ENCODE measurements at places on chromosomes 11 and 22.

DNA sequence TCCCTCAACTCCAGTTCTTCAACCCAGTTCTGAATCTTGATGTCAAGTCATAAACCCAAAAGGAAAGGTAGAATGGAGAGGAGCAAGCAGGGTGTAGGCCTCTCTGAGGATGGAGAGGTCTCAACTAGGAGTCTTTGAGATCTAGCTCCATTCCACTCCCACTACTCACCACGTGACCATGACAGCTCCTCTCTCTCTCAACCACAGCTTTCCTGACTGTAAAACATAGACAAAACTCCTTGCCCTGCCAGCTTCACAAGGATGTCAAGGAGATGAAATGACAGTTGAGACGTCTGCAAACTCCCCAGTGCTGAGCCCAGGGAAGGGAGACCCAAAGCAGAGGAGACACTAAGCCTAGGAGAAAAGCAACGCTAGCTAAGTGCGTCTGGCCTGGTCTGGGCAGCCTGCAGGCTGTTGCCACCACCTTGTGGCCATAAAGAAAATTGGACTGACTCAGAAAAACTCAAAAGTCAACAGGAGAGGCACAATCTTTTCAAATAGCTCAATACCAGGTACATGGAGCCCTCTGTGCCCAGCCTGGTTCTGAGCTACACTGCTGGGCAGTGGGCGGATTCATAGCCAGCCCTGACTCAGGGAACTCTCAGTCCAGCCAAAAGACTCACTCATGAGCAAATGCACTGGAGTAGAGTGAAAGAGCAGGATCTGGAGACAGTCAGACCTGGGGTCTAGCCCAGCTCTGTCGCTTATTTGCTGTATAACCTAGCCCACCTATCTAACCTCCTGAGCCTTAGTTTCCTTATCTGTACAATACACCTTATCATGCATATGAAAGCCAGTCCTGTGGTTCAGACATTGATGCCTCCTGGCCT lies 3.4 kb downstream of the CLPB start:
- DNase-seq: no peak

- DNase-seq: no peak
Observed at GRCh38 chr22:30610299-30610698, 3.3 kb downstream of the TCN2 start.

GRCh38 chr11:47324520-47324919 lies 28.0 kb downstream of the MYBPC3 start:
- DNase-seq: no peak

DNA sequence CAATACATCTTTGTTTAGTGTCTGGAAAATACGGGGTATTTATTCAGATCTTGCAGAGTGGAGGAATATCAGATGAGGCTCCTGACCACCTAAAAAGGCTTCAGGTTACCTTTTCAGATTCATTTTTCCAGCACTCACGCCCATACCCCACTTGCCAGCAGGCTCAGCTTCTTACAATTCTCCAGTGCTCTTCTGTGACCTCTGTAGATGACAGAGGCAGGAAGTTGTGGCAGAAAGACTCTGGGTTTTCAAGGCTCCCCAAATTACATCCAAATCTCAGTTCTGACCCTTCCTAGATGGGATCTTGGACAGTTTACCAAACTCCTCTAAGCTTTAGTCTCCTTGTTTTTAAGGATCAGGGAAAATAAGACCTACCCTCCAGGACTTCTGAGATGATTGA lies 61.1 kb downstream of the SYTL2 start:
- DNase-seq: no peak

DNA sequence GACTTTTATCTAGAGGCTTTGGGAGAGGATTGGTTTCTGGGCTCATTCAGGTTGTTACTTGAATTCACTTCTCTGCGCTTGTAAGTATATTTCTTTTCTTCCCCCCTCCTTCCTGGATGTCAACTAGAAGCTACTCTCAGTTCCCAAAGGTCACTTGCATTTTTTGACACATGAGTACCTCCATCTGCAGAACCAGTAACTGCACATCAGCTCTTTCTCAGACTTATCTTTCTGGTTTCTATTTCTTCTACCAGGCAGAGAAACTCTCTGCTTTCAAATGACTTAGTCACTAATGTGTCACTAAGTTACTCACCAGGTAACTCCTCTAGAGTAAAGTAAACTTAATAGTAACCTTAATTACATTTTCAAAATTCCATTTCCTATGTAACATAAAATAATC lies 773.0 kb upstream of the LUZP2 start:
- no peak for DNase-seq

GRCh38 chr11:105236664-105237063 lies 97.1 kb upstream of the CARD18 start:
- DNase-seq: no peak

DNA sequence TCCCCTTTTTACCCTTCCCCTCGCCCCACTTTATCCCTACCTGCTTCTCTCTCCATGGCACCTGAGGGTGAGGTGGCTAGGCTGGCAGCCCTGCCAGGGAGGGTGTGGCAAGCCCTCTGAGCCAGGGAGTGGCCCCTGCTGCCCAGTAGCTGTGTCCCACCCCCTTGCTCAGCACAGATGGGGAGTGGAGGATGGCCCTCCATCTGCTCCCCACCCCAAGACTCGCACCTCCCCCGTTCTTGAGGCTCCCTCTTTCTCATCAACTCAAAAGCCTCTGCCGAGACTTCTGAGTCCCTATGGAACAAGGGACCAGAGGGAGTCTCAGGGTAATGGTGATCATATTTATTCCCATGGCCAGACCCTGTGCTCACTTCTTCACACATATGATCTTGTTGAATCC lies 1.7 kb downstream of the TMEM151A start:
- DNase-seq: no peak

DNA sequence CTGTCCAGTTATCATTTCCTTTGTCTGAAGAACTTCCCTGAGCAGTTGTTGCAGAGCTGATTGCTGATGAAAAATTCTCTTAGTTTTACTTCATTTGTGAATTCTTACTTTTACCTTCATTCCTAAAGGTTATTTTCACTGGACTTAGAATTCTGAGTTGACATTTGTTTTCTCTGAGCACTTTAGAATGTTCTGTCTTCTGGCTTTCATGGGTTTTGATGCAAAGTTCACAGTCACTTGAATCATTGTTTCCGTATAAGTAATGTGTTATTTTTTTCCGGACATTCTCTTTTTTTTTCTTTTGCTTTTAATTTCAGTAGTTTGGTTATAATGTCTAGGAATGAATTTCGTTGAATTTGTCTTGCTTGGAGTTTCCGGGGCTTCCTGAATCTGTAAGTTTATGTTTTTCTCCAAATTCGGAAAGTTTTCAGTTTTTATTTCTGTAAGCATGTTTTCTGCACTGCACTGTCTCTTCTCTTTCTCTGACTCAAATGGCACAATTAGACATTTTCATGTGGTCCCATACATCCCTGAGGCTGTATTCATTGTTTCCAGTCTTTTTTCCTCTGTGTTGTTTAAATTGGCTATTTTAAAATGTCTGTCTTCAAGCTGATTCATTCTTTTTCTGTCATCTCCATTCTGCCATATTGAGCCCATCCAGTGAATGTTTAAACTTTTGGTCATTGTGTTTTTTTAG lies 68.5 kb upstream of the NARS2 start:
- DNase-seq: no peak

DNA sequence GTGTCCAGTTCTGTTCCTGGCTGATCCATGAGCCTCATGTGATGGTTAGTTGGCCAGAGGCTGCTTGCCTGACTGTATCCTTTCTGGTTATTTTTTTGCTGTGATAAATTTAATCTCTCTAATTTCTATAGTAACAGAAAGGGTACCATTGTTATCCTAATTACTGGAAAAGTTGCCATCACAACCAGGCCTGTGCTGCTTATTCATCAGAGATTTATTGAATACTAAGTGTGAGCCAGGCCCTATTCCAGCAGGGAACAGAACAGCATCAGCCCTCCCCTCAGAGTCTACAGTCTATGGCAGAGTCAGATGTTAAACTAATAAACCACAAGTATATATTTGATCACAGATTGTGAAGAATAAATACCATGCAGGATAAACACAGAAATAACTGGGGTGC lies 86.8 kb downstream of the DEPDC5 start:
- no peak for DNase-seq

DNA sequence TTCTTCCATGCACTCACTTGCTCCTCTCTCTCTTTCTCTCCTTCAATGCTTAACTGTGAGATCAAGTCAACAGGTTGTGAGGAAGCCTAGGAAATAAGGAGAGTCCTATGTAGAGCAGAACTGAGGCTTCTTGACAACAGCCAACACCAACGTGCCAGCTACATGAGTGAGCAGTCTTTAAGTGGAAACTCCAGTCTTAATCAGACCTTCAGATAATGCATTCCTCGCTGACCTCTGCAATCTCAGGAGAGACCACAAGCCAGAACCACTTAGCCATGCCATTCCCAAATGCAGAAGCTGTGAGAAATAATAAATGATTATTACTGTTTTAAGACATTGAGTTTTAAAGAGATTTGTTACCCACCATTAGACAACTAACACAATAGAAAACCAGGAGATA lies 6.1 kb upstream of the TEAD1 start:
- DNase-seq: no peak

DNA sequence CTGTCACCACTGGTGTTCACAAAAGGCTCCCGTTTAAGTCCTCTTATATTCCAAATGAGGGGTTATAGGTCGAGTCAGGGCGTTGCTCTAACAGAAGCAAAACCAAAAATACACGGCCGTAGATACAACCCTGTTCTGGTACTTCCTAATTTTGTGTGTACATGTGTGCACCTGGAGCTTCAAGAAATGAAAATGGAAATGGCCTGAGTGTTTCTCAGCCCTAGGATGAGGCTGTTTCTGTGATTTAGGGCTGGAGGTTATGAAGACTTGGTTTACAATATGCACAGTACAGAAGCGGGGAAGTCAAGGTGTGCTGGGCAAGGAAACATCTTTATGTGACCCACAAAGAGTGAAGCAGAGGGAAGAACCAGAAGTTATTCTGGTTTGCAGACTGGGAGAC lies 110.4 kb upstream of the OR4B1 start:
- DNase-seq: no peak

- DNase-seq: no peak
Observed at GRCh38 chr11:130916910-130917309, 631 bp upstream of the SNX19 start.

- no peak for DNase-seq
Observed at GRCh38 chr11:128298271-128298670, 289.1 kb downstream of the ETS1 start.

DNA sequence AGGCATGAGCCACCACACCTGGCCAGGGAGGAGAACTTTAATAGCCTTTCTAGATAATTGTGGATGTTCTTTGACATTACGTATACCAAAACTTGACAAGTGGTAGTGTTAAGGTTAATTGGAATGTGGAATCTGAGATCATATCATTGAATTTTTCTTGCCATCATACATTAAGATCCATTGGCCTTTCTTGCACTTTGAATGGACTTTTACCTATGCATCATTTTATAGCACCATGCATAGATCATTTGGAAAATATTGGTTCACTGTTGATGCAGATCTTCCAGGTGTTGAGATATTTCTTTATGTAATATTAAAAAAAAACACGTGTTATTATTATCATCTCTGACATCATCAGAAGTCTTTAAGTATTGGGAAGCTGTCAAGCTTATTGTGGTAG lies 36.5 kb downstream of the ACER3 start:
- DNase-seq: no peak

DNA sequence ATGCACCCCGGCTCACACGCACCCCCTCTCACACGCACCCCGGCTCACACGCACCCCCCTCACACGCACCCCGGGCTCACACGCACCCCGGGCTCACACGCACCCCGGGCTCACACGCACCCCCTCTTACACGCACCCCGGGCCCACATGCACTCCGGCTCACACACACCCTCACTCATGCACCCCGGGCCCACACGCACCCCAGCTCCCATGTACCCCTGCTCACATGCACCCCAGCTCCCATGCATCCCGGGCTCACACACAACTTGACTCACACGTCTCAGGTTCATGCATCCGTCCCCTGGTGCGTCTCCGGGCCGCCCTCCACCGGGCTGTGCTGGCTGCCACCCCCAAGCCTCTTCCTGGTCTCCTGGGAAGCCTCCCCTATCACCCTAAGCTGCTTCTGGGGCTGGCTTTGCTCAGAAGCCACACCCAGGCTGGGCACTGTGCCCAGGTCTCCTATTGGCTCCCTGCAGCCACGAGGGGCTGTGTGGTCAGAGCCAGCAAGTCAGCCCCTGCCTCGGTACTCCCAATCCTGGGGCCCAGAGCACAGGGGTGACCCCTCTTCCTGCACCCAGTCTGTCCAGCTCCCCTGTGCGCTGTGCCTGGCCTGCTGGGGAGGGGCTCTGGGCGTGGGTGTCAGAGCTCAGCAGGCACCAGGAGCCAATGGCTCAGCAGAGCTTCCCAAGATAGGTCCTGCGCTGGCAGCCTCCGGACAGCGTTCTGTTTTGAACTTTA lies 16.9 kb downstream of the TSPAN4 start:
- DNase-seq: no peak

- DNase-seq: no peak
Observed at GRCh38 chr22:43698403-43698802, 113.7 kb downstream of the EFCAB6 start.

Data from stimulated activated CD4-positive, alpha-beta T cell treated with anti-CD3 and anti-CD28 coated beads, Interleukin-1b, Interleukin-23, amount 100 ng/mL, for 24 hours (primary cell).